ENCODE measurements at places on chromosomes 16 and 17.

GRCh38 chr17:34153991-34154390 is 101.1 kb upstream of the CCL2 start:
- no peak for DNase-seq

- no peak for DNase-seq
Observed at GRCh38 chr17:79631640-79632431, 21.0 kb upstream of the RBFOX3 start.

DNA sequence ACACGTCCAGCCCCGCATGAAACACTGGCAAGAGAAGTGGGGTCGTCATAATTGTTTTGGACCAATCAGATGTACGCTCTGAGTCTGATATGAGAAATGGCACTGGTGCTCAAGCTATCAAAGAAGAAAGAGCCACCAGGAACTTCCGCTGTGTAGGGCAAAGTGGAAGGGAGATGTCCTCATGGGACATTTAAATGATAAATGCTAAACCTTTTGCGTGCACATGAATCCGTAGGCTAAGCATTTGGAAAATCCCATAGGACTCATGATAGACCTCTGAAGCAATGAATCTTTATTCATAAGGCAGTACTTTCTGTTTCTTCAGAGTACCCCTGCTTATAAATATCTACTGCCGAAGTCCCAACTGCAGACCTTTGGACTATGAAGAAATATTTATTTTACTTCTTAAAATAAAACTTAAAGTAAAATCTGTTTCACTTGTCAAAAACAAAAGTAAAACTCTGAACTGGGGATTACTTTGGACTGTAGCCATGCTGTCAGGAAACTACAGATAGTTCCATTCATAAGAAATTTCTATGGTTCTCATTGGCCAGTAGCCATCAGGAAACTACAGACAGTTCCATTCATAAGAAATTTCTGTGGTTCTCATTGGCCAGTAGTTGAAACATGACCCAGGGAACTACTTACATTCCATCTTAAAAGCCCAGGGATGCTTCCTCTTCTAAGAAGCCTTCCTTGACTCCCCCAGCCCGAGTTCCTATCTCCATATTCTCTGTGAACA is 335.1 kb downstream of the HS3ST4 start:
- no peak for DNase-seq

GRCh38 chr17:353838-354234 is 1.2 kb upstream of the RPH3AL start:
- no peak for DNase-seq

GRCh38 chr17:68775969-68776368 is 174.8 kb upstream of the FAM20A start:
- DNase-seq: no peak

GRCh38 chr16:57263541-57264351 is 18.7 kb downstream of the ARL2BP start:
- DNase-seq: no peak

DNA sequence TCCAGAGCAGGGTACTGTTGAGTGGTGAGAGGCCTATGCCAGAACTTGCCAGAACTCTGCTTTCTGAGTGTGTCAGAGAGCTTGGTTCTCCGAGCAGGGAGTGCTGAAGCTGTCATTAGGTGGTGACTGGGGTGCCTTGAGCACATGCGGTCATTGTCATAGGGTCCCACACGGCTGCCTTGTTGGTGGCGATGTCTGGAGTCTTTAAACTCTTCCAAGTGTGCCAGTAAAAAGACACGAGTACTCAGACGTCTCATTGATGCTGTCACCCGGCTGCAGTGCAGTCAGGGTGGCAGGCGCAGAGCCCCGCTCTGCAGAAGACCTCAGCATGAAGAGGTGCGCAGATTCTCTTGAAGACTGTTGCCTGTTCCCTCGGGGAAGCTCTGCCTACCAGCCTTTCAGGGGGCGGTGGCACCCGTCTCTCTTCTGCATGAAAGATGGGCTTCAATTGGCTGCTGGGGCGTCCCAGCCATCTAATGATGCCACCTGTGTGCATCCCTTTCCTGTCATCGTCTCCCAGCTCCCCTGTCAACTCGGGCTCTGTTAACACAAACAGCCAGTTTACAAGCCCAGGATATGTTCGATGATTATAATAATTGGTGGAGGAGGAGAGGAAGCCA is 58.3 kb downstream of the NKD1 start:
- DNase-seq: no peak

DNA sequence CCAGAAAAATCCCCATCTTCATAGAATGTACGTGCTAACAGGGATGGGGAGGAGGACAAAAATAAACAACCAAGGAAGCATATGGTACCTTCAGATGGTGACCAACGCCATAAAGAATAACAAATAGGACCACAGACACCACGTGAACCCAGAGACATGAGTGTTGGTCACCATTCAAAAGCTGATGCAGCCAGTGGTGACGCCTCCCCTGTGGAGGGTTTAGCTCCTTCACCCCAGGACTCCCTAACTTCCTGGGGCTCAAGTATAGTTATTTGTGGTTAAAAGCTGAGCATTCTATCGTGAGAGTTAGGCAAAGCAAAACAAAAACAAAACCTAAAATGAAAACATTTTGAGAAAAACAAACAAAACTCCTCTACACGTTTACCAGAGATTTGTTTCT is 184.7 kb downstream of the SOX9 start:
- no peak for DNase-seq

DNA sequence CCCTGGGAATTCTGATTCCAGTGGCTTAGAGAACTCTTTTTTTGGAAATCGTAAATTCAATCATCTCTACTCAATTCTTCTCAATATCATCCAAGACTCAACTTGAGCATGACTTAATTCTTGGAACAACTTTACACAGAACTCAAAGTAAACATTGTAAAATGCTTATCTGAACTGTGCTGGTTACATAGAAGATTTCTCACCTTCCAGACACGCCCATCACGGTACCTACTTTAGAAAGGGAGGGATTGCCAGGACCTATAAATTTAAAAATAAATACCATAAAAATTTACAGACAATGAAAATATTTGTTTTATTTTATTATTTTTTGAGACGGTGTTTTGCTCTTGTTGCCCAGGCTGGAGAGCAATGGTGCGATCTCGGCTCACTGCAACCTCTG is 26.5 kb downstream of the MAP1LC3B start:
- no peak for DNase-seq

DNA sequence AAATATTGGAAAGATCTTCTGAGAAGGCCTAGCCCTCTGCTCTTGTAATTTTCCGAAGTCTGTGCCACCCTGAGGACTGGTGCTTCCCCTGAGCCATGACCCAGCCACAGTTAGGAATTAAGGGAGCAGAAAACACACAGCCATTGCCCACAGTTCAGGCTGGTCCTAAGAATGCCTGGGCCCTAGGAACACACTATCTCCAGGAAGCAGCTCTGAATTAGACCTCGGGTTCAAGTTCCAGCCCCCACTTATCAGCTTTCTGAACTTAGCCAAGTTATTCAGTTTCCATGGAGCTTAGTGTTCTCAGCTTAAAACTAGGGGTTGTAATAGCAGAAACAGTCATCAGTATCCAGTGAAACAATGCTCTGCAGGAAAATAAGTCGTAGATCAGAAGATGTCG is 56.0 kb downstream of the CDH13 start:
- no peak for DNase-seq

DNA sequence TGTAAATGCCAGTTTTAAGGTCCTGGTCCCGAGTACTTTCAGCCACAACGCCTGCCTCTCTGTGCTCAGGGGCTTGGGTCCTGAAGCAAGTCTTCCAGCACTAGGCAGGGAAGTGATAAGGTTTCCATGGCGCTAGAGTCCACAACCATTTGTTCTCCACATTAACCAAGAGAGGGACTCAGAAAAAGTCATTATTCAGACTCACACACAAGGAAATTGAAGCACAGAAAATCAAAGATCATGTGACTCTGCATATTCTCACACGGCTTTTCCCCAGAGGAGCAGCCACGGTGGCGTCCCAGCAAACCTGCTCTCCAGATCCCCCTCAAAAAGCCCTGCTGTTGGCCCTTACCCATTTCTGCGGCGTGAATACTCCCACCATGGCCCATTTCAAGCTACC is 9.7 kb downstream of the ENPP7 start:
- no peak for DNase-seq

DNA sequence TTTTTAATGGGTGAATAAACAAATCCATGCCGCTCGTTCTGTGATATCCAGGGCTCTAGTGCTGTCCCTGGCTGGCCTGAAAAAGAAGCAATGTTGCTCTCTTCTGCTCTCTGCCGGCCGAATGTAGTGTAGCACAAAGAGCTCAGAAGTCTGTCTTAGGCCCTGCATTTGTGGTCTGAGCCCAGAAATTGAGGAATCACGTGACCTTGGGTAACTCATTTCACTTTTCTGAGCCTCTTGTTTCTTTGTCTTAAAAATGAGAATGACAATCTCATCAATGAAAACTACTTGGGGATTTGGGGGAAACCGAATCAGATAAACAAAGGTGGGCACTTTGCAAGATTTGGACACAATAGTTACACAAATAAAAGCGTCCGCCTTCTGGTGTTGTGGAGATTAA is 381.6 kb upstream of the ASIC2 start:
- peak; percentile 10 for DNase-seq

DNA sequence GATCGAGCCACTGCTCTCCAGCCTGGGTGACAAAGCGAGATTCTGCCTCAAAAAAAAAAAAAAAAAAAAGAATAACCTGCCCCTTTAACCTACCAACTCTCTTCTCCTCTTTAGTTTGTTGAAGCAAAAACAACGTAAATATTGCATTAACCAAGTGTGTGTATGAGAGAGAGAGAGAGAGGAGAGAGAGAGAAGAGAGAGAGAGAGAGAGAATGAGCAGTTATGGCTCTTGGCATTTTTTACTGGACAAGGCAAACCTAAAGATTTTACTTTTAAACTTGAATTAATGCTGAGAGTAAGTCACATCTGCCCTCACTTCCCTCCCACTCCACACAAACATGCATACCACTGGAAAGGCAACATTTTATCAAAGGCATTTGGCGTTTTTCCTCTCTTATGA is 3.0 kb upstream of the SLFN5 start:
- DNase-seq: no peak

DNA sequence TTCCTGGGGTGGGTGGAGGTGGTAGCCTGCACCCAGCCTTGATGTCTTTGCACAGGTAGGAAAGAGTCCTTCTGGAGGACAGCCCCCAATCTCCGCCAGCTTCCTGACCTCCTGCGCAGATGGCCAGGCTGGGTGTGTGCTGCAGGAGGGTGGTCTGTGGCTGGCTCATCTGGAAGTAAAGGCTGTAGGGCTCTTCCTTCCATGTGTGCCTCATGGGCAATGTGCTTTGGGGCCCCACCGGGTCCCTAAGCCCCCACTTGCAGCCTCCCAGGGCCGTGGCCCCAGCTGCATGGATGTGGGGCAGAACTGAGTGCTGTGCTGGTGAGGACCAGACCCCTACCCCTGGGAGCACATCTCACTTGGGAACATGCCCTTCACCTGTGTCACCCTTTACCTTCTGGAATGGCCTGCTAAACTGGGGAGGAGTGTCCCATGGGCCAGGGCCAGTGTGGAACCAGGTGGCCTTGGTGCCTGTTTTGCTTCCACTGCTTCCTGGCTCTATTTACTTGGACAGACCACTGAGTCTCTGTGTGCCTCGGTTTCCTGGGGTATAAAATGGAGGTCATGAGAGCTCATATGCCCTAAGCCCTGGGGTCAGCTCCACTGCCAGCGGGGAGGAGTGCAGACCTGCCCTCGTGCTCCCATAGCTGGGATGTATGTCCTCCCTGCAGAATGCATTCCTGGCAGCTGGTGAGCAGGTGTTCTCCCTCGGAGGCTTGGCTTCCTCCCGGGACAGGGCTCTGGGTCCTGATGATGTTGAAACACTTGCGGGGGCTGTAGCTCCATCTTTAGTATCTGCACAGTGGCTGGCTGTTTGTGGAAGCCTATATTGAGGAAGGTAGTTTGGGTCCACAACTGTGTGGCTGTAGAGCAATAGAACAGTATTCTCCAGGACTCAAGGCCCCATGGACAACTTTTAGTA is 18.0 kb downstream of the MPRIP start:
- no peak for DNase-seq

- no peak for DNase-seq
Observed at GRCh38 chr17:36892112-36892838, 45.0 kb upstream of the LHX1 start.

- DNase-seq: no peak
Observed at GRCh38 chr16:5461141-5461540, 363.5 kb upstream of the EEF2KMT start.
